ENCODE measurements at places on chromosomes 12 and 14.

DNA sequence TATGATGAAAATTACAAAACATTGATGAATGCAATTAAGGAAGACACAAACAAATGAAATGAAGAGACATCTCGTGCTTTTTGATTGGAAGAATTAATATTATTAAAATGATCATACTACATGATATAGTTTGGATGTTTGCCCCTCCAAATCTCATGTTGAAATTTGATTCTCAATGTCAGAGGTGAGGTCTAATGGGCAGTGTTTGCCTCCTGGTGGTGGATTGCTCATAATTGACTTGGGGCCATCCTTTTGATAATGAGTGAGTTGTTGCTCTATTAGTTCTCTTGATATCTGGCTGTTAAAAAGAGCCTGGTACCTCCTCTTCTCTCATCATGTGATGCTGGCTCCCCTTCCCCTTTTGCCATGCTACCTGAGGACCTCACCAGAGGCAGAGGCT lies 56.7 kb downstream of the CD163L1 start:
- no peak for ATAC-seq
- H3K27ac ChIP-seq, result no peak overlapping the region
- H3K4me3 ChIP-seq, result no peak overlapping the region
- H3K4me1 ChIP-seq, result no peaks in the 10 kb centered on the region
- H3K27me3 ChIP-seq, result no peaks in the 10 kb centered on the region

GRCh38 chr14:71415404-71415690 lies 508.1 kb downstream of the PCNX1 start:
- peak; percentile 77 for ATAC-seq
- H3K36me3 ChIP-seq, result no peaks in the 10 kb centered on the region
- H3K27ac ChIP-seq, result no peak overlapping the region

- H3K4me3 ChIP-seq, result no peak overlapping the region
- H3K27ac ChIP-seq, result no peak overlapping the region
- H3K27me3 ChIP-seq, result no peaks in the 10 kb centered on the region
- H3K4me1 ChIP-seq, result no peaks in the 10 kb centered on the region
- ATAC-seq, result no peak
Observed at GRCh38 chr12:28446031-28446430, 255.8 kb downstream of the CCDC91 start.

DNA sequence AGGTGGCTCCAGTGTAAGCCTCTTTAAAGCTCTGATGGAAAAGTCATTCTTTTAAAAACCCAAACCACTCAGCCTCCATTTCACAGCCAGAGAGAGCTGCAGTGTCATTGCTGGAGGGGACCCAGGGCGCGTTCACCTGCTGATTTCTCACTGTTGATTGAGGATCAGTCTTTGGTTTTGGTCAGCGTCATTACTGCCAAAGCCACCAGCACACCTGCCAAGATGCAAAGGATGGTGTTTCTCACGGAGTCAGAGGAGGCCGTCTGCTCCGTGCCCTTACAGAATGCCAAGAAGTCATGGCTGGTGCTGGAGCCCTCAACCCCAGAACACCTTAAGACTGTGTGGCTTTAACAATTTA lies 32.8 kb upstream of the BATF start:
- no peaks in the 10 kb centered on the region for H3K4me1 ChIP-seq
- H3K4me3 ChIP-seq, result no peak overlapping the region
- no peaks in the 10 kb centered on the region for H3K36me3 ChIP-seq
- no peaks in the 10 kb centered on the region for H3K27me3 ChIP-seq
- no peak for ATAC-seq

DNA sequence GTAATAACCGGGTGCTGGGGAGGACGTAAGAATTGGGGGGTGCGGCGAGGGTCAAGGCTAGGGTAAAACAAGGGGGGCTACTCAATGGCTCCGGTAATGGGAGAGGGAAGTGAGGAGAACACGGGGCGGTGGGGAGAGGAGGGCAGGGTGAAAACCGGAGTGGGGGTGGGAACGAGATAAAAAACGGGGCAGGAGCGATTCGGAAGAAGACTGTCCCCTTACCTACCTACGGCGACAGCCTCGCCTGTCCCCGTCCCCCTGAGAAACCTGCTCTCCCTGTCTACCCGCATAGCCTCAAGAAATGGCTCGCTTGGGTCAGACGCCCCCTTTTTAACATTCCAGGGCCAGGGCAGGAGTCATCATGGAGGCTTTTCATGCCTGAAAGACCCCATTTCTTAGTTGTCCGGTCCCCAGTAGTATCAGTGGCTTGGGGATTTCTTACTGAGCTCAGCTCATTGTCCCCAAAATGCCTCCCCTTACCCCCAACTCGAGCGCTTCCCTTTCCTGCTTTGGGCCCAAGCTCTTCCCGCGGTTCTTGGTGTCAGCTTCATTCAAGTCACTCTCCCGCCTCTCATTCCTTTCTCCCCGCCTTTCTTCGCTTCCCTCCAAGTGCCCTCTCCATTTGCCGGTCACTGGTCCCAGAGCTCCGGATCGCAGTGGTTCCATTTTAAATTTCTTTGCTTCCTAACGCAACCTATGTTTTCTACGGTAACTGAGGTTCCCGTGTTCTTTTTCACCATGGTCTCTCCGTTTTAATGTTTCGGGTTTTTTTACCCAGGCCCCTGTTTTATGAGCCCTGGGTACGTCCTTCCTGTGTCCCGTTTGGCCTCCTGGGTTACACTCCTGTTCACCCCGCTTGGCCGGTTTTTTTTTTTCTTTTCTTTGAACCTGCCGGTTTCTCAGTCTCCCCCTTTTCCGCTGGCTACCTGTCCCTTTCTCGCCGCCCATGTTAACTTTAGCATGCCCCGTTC lies 1.2 kb upstream of the WSB2 start:
- peak; percentile 37 for ATAC-seq
- no peaks in the 10 kb centered on the region for H3K36me3 ChIP-seq
- H3K4me1 ChIP-seq, result peaks cover 51% of the 10 kb centered on the region
- H3K27ac ChIP-seq, result peak overlapping the region; percentile 98
- H3K4me3 ChIP-seq, result peak overlapping the region; percentile 95

GRCh38 chr14:51188566-51189185 lies 51.4 kb upstream of the TMX1 start:
- peaks cover 3% of the 10 kb centered on the region for H3K4me1 ChIP-seq
- no peaks in the 10 kb centered on the region for H3K27me3 ChIP-seq
- H3K4me3 ChIP-seq, result no peak overlapping the region
- H3K36me3 ChIP-seq, result no peaks in the 10 kb centered on the region

GRCh38 chr14:30855345-30856037 lies 18.9 kb upstream of the COCH start:
- H3K4me3 ChIP-seq, result no peak overlapping the region
- no peak overlapping the region for H3K27ac ChIP-seq
- H3K36me3 ChIP-seq, result no peaks in the 10 kb centered on the region
- H3K27me3 ChIP-seq, result no peaks in the 10 kb centered on the region

GRCh38 chr12:27899151-27899661 lies 73.3 kb downstream of the PTHLH start:
- no peak overlapping the region for H3K27ac ChIP-seq
- no peaks in the 10 kb centered on the region for H3K27me3 ChIP-seq
- no peak for ATAC-seq
- H3K36me3 ChIP-seq, result no peaks in the 10 kb centered on the region
- no peaks in the 10 kb centered on the region for H3K4me1 ChIP-seq

DNA sequence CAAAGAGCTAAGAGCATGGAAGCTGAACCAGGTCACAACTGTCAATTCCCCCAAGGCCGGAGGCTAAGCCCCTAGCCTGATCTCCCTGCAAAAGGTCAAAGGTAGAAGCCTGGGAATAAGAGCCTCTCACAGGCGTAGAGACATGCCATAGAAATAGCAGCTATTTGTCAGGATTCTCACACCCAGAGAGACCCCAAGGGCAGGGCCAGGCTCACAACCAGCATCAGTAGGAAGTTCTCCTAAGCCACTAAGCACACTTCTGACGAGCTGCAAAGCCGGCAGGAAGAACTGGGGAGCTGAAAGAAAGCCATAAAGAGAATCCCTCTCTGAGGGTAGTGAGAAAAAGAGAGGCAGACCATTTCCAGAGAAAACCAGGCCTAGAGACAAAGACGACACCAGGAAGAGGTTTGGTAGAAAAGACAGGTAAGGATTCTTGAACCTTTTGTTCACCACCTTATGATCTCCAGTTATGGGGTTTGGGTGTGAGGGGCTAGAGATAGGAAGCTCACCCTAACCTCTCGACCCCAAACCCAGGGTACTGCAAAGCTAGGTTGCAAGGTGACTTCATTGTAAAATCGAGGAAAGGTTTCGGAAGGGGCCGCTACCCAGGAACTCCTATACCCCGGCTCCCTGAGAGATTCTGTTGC lies 1.0 kb downstream of the SMARCC2 start:
- peaks cover 38% of the 10 kb centered on the region for H3K36me3 ChIP-seq
- H3K4me3 ChIP-seq, result peak overlapping the region; percentile 94
- peak overlapping the region; percentile 93 for H3K27ac ChIP-seq

- no peak overlapping the region for H3K4me3 ChIP-seq
- no peak for ATAC-seq
- no peak overlapping the region for H3K27ac ChIP-seq
- peaks cover 7% of the 10 kb centered on the region for H3K27me3 ChIP-seq
- no peaks in the 10 kb centered on the region for H3K4me1 ChIP-seq
- H3K36me3 ChIP-seq, result no peaks in the 10 kb centered on the region
Observed at GRCh38 chr12:4153343-4153892, 120.1 kb upstream of the CCND2 start.

DNA sequence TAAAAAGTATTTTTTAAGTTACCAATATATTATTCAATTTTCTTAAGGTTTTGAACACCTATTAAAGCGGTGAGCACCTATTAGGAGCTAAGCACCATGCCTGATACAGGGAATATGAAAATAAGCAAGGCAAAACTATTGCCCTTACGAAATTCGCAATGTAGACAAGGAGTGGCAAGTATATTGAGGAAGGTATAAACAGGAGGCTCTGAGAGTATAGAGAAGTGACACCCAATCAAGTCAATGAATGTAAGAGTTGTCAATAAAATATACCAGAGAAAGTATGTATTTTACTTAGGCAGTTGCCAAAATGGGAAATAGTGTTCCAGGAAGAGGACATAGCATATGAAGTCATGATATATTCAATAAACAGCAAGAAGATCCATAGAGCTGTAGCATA lies 57.2 kb downstream of the LRP6 start:
- H3K4me1 ChIP-seq, result no peaks in the 10 kb centered on the region
- no peak overlapping the region for H3K27ac ChIP-seq
- H3K27me3 ChIP-seq, result no peaks in the 10 kb centered on the region
- H3K4me3 ChIP-seq, result no peak overlapping the region
- ATAC-seq, result no peak
- H3K36me3 ChIP-seq, result no peaks in the 10 kb centered on the region

DNA sequence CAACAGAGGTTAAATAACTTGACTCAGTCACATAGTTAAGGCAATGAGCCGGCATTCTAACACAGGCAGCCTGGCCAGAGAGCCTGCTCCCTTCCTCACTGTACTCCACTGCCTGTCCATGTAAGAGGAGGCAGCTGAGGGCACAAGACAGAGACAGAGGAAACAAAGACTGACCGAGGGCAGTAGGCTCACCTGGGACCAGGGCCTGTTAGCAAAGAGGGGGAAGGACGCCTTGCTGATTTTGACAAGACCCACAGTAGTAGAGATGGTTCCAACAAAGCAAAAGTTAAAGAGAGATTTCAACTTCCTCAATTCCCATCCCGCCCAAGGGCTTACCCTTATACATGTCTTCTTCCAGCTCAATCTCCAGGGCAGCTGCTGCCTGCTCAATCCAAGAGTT lies 26.5 kb downstream of the OTUB2 start:
- H3K27ac ChIP-seq, result no peak overlapping the region
- no peaks in the 10 kb centered on the region for H3K27me3 ChIP-seq
- no peaks in the 10 kb centered on the region for H3K4me1 ChIP-seq
- H3K36me3 ChIP-seq, result peaks cover 100% of the 10 kb centered on the region
- H3K4me3 ChIP-seq, result no peak overlapping the region
- ATAC-seq, result no peak

- no peaks in the 10 kb centered on the region for H3K36me3 ChIP-seq
- no peak overlapping the region for H3K4me3 ChIP-seq
- H3K27me3 ChIP-seq, result no peaks in the 10 kb centered on the region
- ATAC-seq, result no peak
- H3K27ac ChIP-seq, result no peak overlapping the region
- no peaks in the 10 kb centered on the region for H3K4me1 ChIP-seq
Observed at GRCh38 chr12:94525951-94526350, 66.3 kb upstream of the CEP83 start.

DNA sequence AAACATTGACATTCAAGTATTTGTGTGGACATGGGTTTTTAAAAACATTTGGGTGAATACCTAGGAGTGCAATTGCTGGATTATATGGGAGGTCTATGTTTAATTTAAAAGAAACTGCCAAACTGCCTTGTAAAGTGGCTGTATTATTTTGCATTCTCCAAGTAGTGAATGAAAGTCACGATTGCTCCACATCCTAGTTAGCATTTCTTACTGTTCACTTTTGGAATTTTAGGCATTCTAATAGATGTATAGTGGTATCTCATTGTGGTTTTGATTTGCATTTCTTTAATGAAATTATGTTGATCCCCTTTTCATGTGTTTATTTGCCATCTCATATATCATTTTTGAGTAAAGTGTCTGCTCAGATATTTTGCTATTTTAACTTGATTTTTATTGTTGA lies 159.5 kb downstream of the FOXG1 start:
- no peaks in the 10 kb centered on the region for H3K27me3 ChIP-seq
- no peak overlapping the region for H3K27ac ChIP-seq
- no peak for ATAC-seq
- no peaks in the 10 kb centered on the region for H3K36me3 ChIP-seq

GRCh38 chr12:89695830-89696229 lies 12.8 kb downstream of the ATP2B1 start:
- H3K4me1 ChIP-seq, result no peaks in the 10 kb centered on the region
- ATAC-seq, result no peak
- no peaks in the 10 kb centered on the region for H3K27me3 ChIP-seq
- H3K36me3 ChIP-seq, result no peaks in the 10 kb centered on the region

DNA sequence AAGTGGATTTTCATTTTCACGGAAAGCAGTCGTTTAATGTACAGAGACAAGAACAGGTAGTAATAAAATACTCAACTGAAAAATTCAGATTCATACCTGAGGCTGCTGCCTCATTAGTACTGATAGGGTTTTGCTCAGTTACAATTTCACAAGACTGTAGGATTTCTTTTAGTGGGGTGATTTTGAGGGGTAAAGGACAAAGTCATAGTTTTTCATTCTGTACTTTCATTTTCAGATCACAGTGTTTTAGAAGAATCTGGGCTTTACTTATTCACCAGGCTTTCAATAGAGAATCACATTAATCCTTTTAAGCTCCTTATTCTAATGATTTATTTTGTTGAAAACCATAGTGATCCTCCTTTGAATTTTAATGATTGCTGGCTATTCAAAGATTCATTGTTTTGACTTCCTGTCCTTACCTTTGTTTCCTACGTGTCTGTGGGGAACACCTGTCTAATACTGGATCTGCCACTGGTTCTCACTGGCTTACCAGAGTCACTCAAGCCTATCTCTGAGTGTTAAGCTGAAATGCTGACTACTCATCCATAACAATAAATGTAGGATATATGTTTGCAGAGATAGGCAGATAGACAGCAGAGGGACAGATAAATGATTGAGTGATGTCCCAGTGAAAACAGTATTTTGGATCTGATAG lies 243.8 kb upstream of the NPAS3 start:
- H3K36me3 ChIP-seq, result no peaks in the 10 kb centered on the region
- no peaks in the 10 kb centered on the region for H3K4me1 ChIP-seq

GRCh38 chr12:6532051-6532926 lies 2.0 kb upstream of the GAPDH start:
- peaks cover 28% of the 10 kb centered on the region for H3K4me1 ChIP-seq
- H3K27ac ChIP-seq, result peak overlapping the region; percentile 96
- H3K4me3 ChIP-seq, result peak overlapping the region; percentile 100
- peak; percentile 17 for ATAC-seq
- H3K36me3 ChIP-seq, result peaks cover 58% of the 10 kb centered on the region

Measured in gastroesophageal sphincter (tissue), 4 donors.